Anterior cingulate cortex (tissue), 58 donors: ENCODE measurements at places on chromosomes 5 and 9.

DNA sequence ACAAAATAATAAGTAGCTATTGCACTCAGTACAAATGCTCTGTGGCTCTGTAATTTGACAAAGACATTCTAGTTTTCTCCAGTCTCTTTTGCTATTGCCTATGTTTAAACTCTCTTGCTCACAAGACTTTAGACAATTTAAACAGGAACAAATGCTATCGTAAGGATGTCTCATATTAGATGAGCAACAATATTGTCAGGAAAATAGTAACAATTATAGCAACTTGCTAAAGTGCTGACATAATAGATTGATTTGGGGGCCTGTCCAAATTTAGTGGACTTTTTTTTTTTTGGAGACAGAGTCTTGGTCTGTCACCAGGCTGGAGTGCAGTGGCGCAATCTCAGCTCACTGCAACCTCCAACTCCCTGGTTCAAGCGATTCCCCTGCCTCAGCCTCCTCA, 11.8 kb downstream of the KIF2A start:
- DNase-seq, result no peak

DNA sequence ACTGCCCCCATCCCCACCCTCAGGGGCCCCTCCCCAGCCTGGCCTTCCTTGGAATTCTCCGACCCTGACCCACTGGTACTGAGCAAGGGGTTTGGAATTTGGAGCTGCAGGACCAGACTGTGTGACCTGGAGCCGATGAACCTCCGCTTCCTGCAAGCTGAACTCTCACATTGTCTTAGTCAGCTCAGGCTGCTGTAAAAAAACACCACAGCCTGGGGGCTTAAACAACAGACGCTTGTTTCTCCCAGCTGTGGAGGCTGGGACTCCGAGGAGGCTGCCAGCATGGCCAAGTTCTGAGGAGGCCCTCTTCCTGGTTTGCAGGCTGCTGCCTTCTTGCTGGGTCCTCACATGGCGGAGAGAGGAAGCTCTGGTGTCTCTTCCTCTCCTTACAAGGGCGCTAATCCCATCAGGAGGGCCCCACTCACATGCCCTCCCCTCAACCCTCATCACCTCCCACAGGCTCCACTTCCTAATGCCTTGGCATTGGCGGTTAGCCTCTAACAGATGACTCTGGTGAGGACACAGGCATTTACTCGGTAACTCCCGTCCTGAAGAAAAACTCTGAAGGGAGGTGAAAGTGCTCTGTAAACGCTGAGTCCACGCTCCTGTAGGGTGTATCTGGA, 42.4 kb downstream of the C5orf15 start:
- DNase-seq, result no peak

DNA sequence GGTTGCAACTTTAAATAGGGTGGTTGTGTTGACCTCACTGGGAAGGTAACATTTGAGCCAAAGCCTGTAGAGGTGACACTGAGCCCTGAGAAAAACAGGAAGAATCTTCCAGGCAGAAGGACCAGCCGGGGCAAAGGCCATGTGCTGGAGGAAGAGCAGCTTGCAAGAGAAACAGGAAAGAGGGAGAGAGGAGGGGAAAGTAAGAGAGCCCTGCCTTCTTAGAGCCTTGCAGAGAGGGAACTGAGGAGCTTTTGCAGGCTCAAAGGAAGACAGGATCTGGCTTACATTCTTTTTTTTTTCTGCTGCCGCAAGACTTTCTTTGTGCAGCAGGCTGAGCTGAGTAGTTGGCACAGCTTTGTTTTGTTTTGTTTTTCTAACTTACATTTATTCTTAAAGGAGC, 17.4 kb downstream of the C9orf153 start:
- DNase-seq, result no peak

DNA sequence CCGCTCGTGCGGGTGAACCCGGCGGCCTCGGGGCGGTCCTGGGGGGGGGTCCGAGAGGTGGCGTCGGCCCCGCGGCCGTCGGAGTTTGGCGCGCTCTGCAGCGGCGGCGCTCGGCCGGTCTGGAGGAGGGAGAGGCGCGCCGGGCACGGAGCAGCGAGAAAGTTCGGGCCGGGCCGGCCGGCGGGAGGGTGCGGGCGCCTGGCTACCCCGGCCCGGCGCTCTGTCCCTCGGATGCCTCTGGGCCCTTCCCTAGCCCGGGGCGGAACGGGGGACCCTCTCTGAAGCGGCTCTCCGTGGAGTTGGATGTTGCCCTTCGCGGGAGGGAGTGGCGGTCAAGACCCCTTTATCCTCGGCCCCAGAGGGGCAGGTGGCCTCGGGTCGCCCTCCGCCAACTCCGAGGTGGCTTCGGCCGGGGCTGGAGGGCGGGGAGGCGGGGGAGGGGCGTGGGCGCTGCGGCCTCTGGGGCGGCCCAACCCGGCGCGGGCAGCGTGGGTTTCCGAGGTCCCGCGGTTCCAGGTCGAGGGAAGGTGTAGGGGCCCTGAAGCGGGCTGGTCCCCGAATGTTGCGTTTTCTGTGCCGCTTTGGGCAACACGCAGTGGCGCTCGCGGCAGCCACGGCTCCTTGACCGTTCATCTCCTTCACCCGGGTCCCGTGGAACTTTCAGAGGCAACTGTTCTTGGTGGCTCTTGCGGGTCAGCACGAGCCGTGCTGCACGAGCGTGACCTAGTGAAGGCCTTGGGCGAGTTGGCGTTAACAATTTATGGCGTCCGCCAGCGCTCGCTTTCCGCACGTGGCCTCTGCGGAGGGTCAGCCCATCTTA, 290.5 kb downstream of the DOCK8 start:
- DNase-seq, result peak; percentile 37

DNA sequence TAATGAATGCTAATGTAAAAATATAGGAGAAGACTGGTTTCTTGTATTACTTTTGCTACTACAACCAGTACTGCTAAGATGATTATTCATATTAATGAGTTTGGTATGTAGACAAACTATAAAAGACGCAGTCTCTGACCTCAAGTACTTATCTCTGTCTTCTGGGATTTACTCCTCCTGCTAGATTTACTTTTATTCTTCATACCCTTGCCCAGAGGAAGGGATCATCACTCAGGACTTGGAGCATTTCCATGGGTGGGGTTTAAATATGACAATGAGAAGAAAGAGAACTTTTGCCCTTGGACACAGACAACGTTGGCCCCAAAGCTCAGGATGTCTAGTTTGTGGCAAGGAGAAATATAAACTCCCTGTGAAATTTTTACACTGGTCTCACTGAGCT, 126.1 kb downstream of the BNC2 start:
- no peak for DNase-seq

DNA sequence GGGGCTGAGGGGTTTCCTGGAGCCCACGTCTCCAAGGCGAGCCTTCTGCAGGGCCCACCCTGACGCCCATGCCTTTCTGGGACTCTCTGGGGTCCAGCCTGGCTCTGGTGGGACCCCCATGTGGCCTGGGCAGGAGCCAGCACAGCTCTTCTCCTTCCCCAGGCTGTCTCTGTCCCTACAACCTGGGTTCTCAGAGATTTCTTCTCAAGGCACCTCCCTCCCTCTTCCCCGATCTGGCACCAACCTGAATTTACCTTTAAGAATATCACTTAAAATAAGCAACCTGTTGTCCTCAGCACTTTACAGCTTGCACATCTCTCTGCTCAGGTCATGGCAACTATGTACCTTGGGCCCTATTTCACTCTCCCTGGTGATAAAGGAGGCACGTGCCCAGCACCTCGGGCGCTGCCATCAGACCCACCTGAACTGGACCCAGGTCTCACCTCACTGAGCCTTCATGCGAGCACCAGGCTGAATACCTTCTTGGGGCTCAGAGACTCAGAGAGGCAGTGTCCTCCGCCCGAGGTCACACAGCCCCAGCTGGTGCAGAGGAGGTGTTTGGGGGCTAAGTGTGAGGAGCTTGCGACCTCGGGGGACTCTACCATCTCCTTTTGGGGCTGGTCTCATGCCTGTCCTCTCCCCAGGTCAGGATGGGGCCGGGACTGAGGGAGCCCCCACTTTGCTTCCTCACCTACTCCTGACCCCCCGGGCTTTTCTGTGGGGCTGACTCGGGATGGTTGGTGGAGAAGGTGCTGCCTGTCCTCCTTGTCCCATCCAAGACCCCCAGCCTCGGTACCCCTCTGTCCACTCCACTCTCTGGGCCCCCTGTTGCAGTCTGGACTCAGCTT, 217.7 kb downstream of the C9orf50 start:
- DNase-seq, result no peak

- no peak for DNase-seq
These were observed 15.1 kb downstream of the AUH start for GRCh38 chr9:91346644-91347043.

GRCh38 chr5:51669095-51669494, 285.8 kb downstream of the ISL1 start:
- no peak for DNase-seq

GRCh38 chr9:123354806-123355508, 1.0 kb upstream of the CRB2 start:
- no peak for DNase-seq
